Putamen (tissue), 1 donor: ENCODE measurements at places on chromosomes 1 and 21.

- no peak for DNase-seq
These were observed 24.8 kb upstream of the SELENON start for GRCh38 chr1:25774921-25775771.

DNA sequence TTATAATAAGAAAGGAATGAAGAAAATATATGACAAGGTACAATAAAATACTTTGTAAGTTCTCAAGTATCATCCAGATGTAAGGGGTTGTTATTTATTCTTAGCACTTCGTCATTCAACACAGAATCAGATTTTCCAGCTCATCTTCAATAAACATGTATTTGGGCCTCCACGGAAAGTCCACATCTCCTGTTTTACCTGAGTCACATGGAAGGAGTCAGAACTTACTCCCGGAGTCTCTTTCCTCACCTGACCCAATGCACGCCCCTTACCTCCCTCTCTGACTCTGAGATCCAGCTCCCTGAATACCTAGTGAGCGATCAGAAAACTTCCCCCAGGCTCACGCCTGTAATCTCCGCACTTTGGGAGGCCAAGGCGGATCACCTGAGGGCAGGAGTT, 1.5 kb upstream of the PMVK start:
- DNase-seq, result no peak

GRCh38 chr1:166839600-166840308, 479 bp downstream of the POGK start:
- peak; percentile 33 for DNase-seq

DNA sequence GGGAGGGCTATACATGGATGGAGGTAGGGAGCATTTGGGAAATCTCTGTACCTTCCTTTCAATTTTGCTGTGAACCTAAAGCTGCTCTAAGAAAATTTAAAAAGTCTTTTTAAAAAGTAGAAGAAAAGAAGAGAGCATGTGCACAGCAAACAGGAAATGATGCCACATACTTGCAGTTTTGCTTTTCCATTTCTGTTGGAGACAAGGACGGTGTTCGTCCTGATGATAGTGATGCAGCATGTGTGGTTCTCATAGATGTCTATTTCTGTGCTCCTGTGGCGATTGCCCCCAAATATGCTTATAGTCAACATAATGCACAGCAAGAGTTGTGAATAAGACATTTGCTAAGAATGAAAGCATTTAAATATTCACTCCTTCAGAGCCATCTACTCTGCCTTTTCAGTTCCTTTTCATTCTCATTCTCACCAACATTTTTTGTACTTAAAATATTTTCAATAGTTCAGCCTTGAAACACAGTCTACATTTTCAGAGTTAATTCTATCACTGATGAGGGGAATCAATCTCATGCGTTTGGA, 66.6 kb downstream of the LRRC8C start:
- no peak for DNase-seq

GRCh38 chr1:55380355-55380970, 165.3 kb upstream of the USP24 start:
- DNase-seq, result no peak
